ENCODE measurements at places on chromosomes 16 and 17.
A peak's percentile ranks its signal among the peaks of the same experiment; 100 is the strongest.

- peak; percentile 91 for DNase-seq
Observed at GRCh38 chr17:16589097-16589969, 20.3 kb upstream of the ZNF287 start.

GRCh38 chr16:67954421-67955196 lies 10.7 kb upstream of the LCAT start:
- DNase-seq, result no peak

DNA sequence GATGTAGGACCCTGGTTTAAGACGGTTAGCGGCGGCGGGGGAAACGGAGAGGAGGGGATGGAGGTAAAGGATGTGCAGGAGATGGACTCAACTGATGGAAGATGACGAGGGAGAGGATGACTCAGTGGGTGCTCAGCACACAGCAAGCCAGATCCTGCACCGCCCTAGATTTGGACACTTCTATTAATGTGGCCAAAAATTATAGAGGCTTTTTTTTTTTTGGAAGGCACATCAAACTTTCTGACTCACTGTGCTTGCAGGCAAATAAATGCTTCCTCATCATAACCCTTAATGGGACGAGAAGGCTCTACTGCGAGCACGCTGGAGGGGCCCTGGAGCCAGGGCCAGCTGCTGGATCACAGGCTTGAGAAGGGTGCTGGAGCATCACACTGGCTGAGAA lies 36.0 kb downstream of the RTN4RL1 start:
- no peak for DNase-seq

GRCh38 chr16:76265434-76266045 lies 11.7 kb upstream of the CNTNAP4 start:
- DNase-seq, result peak; percentile 62

DNA sequence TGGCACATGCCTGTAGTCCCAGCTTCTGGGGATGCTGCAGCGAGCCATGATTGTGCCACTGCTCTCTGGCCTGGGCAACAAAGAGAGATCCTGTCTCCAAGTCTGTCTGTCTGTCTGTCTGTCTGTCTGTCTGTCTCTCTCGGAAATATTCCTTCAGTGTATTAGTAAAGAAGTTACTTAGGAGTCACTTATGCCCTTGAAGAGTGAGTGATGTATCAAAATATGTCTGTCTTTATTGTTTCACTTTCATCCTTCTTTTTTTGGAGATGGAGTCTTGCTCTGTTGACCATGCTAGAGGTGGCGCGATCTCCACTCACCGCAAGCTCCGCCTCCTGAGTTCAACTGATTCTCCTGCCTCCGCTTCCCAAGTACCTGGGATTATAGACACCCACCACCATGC lies 410.5 kb downstream of the WWOX start:
- DNase-seq, result no peak

- DNase-seq, result no peak
Observed at GRCh38 chr16:4846503-4846900, 586 bp downstream of the GLYR1 start.

GRCh38 chr17:522919-523318 lies 170.3 kb upstream of the RPH3AL start:
- no peak for DNase-seq

DNA sequence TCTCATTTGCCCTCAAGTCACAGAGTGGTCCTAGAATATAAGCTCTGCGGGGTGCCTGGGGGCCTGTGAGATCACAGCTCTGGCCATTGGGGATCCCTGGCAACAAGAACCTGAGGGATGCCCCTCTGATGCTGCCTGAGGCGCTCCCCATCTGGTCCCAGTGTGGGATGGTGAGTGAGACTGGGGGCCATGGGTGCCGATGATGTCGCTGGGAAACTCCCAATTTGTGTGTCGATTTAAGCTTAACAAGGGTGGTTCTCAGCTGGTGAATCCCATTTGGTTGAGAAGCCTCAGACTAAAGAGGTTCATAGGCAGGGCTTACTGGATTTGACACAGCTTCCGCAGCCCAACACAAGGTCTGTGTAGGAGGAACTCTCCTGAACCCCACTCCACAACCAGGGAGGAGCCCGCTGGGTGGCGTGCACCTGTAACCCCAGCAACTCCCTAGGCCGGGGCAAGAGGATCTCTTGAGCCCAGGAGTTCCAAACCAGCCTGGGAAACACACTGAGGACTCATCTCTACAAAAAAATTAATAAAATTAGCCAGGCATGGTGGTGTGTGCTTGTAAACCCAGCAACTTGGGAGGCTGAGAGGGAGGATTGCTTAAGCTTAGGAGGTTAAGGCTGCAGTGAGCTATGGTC lies 63.7 kb upstream of the SIAH1 start:
- no peak for DNase-seq

Data from D341Med (cell line).